Stimulated activated memory B cell treated with anti-CD40 and anti-IgM and Interleukin-4, amounts not matched to agents 10 μg/mL and 1 μg/mL and 100 μg/mL, for 72 hours (primary cell): ENCODE measurements at places on chromosomes 11 and 22.

GRCh38 chr11:70315716-70316115, 45.2 kb downstream of the PPFIA1 start:
- ATAC-seq: no peak

GRCh38 chr11:122754028-122754427, 84.3 kb upstream of the CRTAM start:
- no peak for ATAC-seq

DNA sequence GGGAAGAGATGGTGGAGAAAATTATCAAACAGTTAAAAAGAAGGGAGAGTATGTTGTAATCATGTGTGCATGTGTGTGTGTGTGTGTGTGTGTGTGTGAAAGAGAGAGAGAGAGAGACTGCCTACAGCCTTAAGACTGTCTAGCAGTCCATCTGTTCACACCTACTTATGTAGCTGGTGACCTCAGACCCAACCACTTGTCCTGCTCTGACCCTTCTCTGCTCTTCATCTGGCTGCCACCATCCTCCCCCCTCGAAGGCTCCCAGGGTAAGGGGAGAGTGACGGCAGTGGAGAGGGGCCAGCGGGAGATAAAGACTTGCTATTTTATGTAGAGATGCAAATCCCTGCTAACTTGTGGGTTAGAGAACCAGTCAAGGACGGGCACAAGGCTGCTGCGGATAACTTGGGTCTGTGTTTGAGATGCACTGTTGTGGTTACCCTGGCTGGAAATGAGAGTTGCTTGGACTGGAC, 24.9 kb upstream of the GRAMD1B start:
- peak; percentile 14 for ATAC-seq

DNA sequence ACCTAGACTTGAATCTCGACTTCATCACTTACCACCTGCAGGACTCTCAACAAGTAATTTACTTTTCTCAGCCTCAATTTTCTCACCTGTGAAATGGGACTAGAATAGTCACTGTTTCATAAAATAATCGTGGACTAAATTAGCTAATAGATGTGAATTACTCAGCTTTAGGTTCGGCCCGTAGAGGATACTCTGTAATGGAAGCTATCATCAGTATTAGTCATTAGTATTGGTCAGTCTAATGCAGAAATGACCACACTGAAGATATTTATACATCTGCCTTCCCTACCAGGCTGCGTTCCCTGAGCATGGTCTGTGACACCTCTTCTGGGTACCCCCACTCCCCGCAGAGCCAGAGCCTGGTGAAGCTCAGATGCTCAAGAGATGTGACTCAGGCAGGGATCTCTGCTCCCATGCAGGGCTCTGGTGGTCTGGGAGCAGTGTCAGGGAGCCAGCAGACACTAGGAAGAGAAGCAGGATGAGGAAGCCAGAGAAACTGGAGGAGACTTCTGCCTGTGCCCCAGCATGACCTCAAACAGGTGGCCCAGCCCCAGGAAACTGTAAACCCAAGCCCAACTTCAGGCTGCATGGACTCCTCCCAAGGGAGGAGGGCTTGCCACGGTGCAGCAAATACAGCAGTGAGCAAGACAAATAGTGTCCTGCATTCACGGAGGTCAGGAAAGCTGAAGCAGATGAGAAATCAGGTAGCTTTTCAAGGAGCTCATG, 88.0 kb upstream of the E2F8 start:
- ATAC-seq: no peak

- no peak for ATAC-seq
Measured at GRCh38 chr22:27050771-27051170, 393.4 kb downstream of the MIAT start.

DNA sequence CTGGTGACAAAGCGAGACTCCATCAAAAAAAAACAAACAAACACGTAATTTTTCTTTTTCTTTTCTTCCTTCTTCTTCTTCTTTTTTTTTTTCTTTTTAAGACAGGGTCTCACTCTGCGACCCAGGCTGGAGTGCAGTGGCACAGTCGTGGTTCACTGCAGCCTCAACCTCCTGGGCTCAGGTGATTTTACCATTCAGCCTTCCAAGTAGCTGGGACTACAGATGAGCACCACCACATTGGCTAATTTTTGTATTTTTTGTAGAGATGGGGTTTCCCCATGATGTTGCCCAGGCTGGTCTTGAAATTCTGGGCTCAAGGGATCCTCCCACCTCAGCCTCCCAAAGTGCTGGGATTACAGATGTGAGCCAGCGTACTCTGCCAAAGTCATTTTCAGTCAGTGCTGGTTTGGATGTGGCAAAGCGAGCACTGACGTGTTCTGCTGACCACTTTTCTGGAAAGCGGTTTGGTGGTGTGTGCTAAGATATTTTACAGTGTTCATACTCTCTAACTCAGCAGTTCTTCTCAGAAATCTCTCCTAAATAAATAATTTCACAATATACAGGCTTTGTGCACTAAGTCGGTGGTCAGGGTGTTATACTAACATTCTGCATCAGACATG, 10.7 kb downstream of the FAM118A start:
- no peak for ATAC-seq

- no peak for ATAC-seq
Measured at GRCh38 chr11:86374069-86374468, 618 bp upstream of the CCDC81 start.

DNA sequence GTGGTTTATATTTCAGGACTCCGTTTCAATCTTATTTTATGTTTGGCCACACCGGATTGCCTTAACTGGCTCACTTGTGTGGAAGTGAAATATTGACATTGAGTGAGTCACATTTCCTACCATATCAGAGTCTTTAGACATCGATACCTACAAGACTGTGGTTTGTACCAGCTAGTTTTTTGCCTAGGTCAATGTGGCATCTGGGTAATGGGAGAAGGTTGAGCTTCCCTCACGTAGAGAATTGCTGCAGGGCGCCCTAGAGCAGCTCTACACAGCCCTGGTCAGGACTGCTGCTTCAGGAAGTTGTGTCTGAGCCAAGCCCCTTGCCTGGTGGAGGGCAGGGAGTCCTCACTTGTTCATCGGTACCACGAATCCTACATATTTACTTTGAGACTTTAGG, 1.6 kb downstream of the GRAMD1B start:
- ATAC-seq: no peak

DNA sequence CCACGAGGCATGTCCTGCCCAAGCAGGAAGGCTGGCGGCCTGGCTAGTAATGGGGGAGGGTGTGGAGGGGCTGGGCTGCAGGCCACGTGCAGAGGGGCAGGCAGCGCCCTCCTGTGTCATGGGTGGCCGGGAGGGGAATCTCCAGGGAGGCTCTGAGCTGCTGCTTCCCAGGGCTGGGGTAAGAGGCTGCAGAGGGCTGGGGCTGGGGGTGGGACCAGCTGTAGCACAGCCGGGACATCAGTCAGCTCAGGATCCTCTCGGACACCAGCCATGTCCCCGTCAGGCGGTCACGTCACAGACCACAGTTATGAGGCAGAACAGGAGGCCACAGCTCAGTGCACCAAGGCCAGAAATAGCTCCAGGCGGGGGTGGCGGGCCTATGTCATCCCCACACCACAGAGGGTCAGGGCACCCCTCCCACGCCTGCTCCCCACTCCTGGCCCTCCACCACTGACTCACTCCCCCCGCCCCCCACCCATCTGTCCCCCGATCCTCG, 21.1 kb downstream of the RTN4R start:
- peak; percentile 58 for ATAC-seq

DNA sequence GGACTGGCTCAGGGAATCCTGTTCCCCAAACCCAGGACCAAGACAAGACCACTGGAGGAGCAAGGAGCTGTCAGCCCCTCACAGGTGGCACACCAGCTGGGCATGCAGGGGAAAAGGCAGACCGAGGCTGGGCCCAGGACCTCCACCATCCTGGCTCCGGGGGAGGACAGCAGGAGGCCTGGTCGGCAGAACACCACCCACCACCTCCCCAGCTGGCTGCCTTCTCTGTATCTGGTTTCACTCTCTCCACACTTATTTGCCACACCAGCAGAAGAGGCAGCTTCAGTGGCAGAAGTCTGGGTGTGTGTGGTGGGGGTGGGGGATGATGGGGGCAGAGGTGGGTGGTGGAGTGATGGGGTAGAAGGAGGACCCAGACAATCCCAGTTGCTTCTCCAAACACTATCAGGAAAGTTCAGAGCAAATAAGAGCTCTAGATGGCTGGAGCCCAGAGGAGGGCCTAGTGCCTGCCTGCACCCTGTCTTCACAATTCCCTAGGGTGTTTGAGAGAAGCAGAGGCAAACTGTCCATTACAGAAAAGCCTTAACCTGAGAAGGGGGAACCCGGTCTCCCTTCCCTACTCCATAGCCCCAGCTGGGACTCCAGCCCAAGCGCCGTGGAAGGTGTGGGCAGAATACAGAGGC, 51.9 kb upstream of the CDON start:
- ATAC-seq: no peak

- ATAC-seq: peak; percentile 58
Measured at GRCh38 chr11:108854346-108854745, 189.5 kb downstream of the DDX10 start.

DNA sequence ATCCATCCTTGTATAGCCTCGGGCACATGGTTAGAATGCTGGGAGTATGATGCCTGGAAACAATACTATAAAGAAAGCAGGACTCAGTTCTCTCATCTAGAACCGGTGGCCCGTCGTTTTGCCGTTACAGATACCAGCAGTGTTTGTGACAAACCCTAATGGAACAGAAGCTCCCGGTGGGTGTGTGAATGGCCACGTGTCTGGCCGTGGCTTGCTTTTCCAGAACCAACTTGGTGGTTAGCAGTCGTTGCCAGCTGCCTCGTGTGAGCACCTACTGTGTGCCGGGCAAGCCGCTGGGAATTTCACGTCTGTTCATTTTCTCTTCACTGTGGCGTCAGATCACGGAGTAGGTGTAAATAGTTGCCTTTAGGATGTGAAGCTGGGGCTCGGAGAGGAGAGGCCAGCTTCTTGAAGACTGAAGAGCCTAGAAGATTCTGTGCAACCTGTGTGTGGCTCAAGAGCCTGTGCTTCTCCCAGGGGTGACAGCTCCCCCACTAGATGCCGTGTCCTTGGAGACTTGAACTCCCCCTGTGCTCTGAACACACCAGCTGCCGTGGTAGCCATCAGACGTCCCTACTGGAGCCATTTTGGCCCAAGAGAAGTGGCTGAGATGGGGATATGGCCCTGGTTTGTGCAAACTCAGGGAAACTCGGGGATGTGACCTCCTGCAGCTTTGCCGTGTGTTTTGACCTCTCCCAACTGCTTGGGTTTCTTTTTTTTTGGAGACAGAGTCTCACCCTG, 57.5 kb upstream of the PPARA start:
- ATAC-seq: no peak

GRCh38 chr11:47524291-47524874, 28.5 kb downstream of the CELF1 start:
- peak; percentile 62 for ATAC-seq

DNA sequence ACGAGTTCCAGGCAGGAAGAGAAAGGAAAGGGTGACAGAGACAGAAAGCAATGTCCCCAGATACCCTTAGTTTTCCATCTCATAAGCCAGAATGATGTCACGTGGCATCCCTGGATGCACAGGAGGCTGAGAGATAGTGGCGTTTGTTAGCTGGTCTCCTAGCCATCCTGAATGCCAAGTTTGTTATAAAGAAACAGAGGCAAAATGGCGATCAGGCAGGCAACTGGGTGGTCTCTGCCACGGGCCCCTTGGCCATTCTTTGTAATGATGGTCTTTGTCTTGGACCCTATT, 5.3 kb downstream of the SMIM38 start:
- no peak for ATAC-seq

DNA sequence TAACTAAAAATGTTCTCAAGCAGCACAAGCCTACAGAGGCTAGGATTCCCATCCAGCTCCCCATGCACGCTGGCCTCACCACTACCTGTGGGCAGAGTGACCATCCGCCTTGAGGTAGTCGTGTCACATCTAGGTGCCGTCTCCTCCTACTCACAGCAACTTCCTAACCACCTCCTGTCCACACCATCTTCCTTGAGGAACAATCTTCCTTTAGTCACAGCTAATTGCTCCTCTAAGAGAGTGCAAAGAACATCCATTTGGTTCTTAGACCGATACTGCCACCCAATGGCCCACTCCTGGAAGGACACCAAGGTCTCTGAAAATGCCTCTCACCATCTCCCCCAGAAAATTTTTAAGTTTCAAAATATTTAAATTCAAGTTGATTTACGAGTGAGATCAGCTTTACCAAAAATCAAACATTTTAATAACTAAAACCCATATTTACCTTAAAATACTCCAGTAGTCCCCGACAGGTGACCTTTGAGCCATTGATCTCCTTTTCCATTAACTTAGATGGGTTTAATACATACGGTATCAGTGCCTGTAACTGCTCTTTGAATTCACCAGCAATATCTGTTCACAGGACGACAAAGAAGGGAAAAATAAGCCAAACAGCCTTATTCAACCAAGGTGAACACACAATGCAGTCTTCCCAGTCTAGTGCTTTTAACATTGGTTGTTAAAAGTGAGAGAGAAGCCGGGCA, 21.7 kb upstream of the PLAAT3 start:
- ATAC-seq: peak; percentile 55

GRCh38 chr11:61089806-61090491, 12.3 kb upstream of the CD5 start:
- no peak for ATAC-seq

- ATAC-seq: no peak
Measured at GRCh38 chr11:35479731-35480130, 45.7 kb downstream of the PAMR1 start.

DNA sequence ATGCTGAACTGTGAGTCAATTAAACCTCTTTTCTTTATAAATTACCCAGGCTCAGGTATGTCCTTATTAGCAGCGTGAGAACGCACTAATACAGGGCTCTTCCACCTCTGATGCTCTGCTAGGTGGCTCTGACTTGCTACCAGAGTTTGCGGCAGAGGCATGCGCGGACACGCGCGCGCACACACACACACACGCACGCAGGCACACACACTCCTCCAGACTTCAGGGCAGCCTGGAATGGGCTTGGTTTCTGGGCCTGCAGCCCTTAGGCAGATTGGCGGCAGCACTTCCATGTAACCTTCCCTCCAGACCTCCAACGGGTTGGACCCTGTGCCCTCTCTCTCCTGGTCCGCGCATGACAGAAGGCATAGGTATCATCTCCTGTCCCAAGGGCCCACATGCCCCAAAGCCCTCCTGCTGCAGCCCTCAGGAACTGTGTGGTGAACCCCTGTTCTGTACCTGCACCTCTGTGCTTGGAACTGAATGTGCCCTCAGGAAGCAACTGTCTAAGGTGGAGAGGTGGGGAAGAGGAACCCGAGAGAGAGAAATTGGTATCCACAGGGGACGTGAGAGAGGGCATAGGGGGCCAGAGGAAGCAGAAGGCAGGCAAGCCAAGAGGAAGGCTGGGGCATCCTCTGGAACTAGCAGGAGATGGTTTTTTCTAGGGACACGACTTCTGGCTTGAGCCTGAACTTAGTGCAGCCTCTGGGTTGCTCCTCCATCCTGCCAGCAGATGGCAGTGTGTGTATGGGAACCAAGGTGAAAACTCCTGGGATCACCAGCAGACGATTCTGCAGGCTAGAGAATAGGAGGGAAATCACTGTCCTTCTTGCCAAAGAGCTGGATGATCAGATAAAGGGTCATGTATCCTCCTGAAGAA, 23.4 kb upstream of the RIC3 start:
- ATAC-seq: peak; percentile 70

- no peak for ATAC-seq
Measured at GRCh38 chr11:113199866-113200265, 114.5 kb upstream of the TTC12 start.

GRCh38 chr11:68424101-68424632, 36.4 kb upstream of the PPP6R3 start:
- ATAC-seq: no peak
